ENCODE measurements at places on chromosomes 12 and 14.

- no peak for DNase-seq
Measured at GRCh38 chr12:104263580-104264358, 39.8 kb upstream of the EID3 start.

GRCh38 chr14:59305231-59305630 lies 116.8 kb downstream of the DAAM1 start:
- no peak for DNase-seq

DNA sequence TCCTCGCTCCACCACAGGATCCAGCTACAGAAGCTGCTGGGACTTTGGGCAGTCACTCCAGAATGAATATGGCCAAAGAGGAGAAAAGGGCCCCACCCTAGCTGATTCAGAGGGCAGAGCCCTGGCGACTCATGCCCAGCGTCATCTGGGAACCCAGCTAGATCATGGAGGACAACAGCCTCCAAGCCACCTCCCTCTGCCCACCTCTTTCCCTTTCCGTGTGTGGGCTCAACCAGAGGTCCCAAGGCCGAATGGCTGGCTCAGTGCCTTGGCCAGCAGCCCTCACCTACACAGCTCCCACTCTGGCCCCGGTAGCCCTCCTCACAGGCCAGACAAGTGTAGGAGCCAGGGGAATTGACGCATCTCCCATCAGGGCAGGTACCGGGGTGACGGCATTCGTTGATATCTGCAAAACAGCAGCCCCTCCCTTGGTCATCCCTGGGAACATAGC lies 17.4 kb downstream of the ISCA2 start:
- DNase-seq: no peak

- peak; percentile 92 for DNase-seq
Measured at GRCh38 chr14:100078997-100079725, 13.9 kb downstream of the EVL start.

- no peak for DNase-seq
Measured at GRCh38 chr14:88188745-88189416, 134.2 kb downstream of the KCNK10 start.

GRCh38 chr14:75667099-75667765 lies 6.2 kb downstream of the TTLL5 start:
- DNase-seq: no peak

- no peak for DNase-seq
Measured at GRCh38 chr14:75198291-75198933, 22.0 kb upstream of the TMED10 start.

DNA sequence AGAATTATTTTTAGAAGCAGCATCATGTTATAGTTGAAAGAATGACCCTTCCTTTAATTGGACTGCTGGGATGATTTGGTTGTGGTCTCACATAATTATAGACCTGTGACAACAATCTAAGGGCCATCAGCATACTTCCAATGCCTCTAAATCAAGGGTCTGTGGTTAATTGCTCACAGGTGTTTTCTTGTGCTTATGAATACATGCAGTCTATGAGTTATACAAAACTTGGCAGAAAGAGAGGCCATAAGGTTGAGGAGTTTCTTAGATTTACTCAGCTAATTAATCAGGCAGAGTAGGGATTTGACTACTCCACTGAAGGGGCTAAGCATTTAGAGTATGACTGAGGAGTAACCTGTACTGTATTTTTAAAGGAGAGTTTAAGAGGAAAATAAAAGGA lies 37.0 kb upstream of the FRMD6 start:
- DNase-seq: no peak

DNA sequence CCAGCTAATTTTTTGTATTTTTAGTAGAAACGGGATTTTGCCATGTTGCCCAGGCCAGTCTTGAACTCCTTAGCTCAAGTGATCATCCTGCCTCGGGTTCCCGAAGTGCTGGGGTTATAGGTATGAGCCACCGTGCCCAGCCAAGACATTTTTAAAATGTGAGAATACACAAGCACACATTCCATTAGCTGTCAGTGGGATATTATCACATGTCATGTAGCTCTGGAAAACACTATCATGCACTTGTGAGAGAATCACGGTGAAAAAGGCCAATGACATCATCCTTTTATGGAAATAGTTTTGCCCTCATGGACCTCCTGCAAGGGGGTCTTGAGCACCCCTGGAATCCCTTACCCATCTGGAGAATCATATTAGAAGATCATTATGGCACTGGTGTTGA lies 28.3 kb downstream of the ERC1 start:
- no peak for DNase-seq

GRCh38 chr14:75879031-75879430 lies 102.8 kb downstream of the TGFB3 start:
- DNase-seq: no peak
